ENCODE measurements at places on chromosomes 5 and 9.

DNA sequence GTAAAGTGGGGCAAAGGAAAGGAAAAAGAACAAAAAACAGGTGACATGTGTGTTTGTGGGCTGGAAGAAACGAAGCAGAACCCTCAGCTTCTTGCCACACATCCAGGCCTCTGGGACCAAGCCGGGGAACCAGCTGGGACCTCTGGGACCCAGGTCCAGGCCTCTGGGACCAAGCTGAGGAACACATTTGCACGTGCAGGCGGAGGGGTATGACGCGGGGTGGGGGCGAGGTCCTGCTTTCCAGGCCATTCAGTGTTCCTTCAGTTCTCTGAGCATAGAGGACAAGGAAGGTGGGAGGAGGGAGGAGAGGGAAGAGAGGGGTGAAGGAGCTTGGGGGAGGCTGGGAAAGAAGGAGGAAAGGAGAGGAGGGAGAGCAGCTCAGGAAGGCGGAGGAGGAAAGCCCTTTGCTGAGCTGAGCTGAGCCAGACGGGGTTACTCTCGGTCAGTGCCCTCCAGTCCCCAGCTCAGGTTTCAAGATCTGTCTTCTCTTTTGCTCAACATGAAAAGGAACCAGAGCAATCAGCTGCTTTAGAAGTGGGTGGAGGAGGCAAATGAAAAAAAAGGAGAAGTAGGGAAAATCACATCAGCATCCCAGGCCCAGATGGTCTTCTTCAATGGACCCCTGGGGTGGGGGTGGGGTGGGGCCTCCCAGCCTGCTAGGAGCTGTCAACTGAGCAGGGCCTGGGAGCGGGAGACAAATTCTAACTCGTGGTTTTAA lies 59.1 kb downstream of the ABCA1 start:
- DNase-seq, result no peak

DNA sequence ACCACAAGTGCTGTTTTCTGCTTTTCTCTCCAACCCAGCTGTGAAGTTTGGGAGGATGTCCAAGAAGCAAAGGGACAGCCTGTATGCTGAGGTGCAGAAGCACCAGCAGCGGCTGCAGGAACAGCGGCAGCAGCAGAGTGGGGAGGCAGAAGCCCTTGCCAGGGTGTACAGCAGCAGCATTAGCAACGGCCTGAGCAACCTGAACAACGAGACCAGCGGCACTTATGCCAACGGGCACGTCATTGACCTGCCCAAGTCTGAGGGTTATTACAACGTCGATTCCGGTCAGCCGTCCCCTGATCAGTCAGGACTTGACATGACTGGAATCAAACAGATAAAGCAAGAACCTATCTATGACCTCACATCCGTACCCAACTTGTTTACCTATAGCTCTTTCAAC lies 145.2 kb downstream of the RORB start:
- no peak for DNase-seq

GRCh38 chr9:71131145-71131544 lies 9.7 kb upstream of the TRPM3 start:
- no peak for DNase-seq

- peak; percentile 84 for DNase-seq
Measured at GRCh38 chr9:126719618-126720031, 85.2 kb upstream of the ZBTB43 start.

DNA sequence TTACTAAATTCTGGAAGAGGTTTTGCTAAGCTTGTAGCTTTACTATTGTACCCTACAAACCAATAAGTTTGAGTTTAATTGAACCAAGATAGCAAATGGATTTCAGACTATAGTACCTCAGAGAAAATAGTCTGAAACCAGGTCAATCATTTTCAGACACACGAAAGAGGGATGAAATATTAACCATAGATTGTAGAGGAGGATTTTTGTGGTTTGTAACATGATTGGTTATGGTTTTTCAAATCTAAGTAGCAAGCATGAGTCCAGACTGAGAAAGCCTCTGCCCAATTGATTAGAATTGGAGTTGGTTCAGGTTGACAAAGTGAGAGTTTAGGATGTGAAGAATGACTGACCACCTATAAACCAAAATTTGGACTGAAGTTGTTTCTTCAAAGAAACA lies 562.7 kb upstream of the DMAC1 start:
- DNase-seq, result no peak

DNA sequence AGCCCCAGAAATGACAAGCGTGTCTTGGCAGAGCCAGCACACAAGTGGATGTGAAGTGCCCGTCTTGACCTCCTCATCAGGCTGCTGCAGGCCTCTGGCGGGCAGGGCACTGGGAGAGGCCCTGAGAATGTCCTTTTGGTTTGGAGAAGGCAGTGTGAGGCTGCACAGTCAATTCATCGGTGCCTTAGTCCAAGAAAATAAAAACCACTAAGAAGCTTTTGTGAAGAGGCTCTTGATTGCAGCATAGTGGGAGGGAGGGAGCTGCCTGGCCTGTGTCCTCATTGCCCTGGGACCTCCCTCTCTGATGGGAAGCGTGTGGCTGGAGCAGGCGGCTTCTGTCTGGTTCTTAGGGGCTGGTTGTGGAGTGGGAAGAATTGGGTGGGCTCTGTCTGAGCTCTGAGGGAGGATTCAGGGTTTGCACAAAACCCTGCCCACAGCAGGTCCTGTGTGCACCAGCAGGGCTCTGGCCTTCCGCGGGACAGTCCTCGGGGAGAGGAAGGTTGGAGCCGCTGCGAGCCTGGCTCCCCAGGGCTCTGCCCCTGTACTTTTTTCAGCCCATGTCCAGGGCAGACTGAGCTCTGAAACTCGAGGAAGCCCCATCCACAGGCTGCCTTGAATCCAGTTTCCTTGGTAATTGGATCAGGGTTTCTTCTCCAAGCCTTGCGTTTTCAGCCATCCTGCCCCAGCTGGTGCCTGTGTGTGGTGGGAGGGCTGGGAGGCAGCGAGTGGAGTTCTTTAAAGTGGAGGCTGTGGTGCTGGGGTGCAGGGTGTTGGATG lies 1.1 kb downstream of the HRCT1 start:
- no peak for DNase-seq

DNA sequence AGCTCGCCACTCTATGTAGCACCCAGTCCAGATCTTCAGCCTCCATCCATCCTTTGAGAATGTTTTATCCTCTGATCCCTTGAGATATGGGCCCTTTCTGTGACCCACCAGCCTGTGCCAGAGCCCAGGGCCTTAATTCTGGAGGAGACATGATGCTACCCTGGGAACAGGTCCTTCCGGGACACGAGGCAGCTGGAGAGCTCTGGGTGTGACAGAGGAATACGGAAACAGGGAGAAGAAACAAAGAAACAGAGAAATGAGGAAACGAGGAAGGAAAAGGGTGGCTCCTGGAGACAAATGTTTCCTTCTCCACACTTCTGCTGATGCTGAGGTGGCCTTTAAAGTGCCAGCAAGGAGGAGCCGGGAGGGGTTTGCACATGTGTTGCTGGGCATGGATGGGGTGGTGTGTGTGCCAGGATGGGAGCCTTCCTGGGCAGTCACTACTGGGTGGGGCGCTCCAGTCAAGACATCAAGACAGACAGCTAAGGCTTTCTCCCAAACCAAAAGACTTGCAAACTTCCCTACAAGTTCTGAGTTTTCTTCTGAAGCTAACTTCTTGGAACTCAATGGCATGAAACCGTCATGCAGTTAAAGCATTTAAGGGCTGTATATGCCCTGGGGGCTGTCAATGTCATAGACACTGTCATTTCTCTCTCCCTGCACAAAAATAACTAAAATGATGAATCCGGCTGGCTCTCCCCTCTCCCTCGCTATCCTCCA lies 22.8 kb upstream of the MARCHF6 start:
- DNase-seq, result no peak

- no peak for DNase-seq
Measured at GRCh38 chr5:92222449-92222848, 839.3 kb upstream of the ARRDC3 start.

DNA sequence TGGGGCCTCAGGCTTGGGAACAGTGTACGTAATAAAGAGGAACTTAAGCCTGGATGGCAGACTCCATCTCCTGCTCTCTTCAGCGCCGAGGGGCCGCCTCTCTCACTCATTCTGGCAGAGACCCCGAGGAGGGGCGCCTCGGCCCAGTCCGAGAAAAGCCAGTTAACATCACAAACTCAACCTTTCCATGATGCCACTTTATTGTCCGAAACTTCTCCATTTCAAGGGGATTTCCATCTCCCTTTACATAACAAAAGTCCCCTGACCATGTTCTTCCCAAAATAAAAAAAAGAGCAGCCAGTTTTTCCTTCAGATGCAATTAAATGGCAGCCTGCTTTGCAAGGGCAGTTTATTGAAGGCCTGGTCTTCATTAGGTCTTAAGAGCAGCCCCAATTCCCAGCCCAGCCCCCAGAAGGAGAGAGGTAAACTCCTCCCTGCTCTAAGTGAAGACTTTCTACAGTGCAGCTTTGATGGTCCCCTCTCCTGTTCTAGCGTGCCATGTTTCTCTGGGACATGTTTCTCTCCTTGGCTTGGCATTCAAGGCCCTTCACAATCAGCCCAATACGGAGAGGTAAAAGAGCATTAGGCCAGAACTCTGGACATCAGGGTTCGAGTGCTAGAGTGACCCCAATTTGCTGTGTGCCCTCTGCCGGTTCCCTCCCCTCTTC lies 19.5 kb upstream of the RAB14 start:
- no peak for DNase-seq

- DNase-seq, result no peak
Measured at GRCh38 chr5:177523711-177524538, 7.2 kb upstream of the DDX41 start.

DNA sequence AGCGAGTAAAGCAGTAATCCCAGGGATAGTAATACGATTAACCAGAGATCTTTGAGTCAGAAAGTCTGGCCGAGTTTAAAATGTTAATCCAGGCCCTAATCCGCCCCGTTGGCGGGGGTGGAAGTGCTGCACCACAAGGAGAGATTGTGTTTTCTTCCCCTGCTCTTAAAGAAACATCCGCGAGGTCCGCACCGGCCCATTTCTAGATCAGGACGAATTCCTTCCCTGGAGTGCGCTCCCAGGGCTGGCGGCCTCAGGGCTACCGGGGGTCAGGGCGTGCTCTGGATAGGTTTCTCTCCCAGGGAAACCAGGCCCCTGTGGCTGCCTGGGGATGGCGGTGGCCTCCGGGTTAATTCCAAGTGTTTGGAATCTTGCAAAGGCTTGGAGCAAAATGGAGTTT lies 9.3 kb upstream of the NEUROG1 start:
- DNase-seq, result no peak

DNA sequence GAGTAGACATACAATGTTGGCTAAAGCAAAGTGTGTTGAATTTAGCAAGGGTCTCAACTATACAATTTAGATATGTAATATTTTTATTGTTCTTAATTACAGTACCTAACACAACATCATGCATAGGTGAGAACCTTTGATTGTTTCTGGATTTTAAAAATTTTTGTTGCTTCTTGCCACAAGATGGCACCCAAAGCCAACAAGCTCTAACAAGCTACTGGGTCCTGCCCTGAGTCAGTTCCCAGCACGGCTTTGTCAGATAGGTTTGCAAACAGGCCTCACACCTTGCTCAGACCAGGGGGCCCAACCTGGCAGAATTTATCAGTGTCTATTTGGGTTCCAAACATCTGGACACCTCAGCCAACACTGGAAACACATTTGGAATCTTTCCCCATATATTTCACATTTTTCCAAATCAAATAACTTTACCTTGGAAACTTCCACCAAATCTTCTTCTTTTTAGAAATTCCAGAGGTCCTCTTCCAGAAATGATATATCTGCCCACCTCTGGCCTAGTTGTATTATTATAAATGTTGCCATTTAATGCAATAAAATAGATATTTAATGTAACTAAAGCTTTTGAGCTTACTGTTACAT lies 49.5 kb upstream of the EGFLAM start:
- DNase-seq, result no peak

DNA sequence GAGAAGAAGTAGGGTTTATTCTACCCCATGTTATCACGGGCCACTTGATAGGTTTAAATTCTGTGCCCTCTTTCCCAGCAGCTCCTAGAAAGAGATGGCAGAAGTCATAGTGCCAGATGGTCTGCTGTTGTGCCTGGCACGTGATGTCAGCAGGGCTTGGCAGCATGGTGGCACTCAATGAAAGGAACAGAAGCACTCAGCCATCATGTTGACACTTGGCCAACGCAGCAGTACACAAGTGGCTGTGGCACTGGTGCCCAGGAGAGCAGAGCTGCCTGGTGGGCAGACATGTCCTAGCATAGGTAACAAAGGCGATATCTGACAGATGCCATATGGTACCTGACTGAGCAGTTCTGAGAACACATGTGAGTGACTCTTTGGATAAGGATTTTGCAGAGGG lies 796.4 kb upstream of the ACO1 start:
- no peak for DNase-seq

- no peak for DNase-seq
Measured at GRCh38 chr5:10420932-10421331, 20.7 kb upstream of the ROPN1L start.

DNA sequence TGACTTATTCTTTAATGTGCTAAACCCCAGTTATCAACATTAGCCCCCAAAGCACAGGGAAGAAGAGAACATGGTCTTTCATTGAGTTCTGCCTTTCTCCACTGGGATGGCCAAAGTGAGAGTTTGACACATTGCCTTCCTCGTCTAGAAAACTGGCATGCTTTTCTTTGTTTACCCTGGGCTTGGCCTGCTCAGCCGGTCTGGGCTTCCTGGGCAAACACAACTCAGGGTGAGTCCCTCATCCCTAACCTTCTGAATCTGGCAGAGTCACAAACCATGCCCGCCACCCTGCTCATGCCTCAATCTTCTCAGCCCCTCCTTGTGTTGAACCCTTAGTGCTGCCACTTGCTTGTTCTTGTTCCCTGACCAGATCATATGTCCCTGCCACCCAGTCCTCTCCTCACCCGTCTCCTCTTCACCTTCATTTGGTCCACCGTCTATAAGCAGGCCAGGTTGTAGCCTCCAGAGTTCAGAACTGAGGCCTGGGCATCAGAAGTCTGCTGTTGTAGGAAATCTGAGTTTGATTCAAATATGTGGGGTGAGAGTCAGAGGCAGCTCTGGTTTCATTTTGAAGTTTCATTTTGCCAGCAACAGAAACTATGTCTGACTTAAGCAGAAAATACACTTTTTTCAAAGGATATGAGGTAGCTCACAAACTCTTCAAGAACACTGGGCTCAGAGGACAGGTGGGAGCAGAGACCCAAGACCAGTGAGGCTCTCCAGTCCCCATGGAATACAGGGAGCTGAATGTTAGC lies 217.6 kb downstream of the NDUFS4 start:
- no peak for DNase-seq

GRCh38 chr5:100757618-100758017 lies 145.5 kb downstream of the ST8SIA4 start:
- no peak for DNase-seq

DNA sequence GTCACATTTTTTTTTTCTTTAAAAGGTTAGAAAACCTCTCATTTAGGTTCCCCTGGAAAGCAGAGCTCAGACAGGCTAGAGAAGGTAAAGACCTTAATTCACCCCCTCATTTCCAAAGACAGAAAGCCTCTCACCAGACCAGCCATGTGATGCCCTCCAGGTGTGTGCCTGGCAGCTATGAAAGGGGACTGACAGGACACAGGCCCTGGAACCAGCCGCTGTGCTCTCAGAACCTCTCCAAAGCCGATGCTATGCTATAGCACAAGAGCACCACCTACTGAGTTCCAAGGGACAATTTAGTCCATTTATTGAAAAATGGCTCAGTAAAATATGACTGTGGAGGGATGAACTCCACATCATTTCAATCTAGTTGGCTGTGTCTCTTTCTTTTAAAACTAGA lies 48.8 kb downstream of the FANCC start:
- no peak for DNase-seq

GRCh38 chr5:18051953-18052352 lies 417.7 kb downstream of the TAF11L14 start:
- DNase-seq, result no peak

GRCh38 chr5:78972654-78973428 lies 12.3 kb downstream of the ARSB start:
- no peak for DNase-seq
